ENCODE measurements at places on chromosomes 16 and 17.

GRCh38 chr17:6313835-6314234 lies 121.1 kb downstream of the AIPL1 start:
- DNase-seq, result no peak

- peak; percentile 66 for DNase-seq
Measured at GRCh38 chr16:74439685-74440084, 18.4 kb upstream of the CLEC18B start.

DNA sequence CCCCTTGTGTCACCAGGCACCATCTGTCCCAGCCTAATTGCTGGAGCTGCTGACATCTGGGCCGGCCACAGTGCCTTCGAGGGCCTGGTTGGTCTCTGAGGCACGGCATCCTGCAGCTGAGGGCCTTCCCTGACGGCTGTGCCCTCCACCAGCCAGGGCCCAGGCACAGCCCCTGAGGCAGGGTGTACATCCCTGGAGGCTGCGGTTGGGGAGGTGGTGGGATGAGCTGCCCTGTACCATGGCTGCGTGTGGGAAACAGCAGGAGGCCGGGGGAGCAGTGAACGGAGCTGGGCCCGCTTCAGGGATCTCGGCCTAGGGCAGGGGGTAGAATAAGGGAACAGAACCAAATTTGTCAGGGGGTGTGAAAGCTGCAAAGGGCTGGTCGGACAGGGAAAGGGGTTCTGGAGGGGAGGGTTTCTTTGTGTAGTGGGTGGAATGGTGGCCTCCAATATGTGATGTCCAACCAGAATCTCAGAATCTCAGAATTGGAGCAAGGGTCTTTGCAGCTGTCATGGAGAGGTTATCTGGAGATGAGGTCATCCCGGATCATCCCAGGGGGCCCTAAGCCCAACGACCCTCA lies 10.0 kb upstream of the SLC38A10 start:
- no peak for DNase-seq

DNA sequence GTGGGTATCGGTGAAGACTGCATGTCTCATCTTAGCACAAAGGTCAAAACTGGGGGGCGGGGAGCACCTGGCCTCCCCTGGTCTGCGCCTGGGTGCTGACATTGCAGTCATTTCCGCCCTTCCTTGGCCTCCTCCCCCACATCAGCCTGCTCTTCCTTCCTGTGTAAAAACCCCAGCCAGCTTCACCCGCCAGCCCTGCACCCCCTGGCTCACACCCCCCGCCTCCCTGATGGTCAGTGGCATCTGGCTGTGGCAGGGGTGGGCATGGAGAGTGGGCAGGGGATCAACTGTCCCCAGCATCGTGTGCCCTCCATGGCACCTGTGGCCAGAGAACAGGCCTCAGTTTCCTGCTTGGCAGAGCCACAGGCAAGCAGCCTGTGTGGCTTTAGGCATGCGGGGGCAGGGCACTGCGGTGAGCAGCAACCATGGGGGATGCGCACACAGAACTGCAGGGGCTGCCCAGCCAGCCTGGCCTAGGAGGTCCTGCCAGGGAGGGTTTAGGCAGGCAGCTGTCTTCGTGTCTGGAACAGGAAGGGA lies 26.5 kb upstream of the LASP1NB start:
- DNase-seq, result peak; percentile 89

DNA sequence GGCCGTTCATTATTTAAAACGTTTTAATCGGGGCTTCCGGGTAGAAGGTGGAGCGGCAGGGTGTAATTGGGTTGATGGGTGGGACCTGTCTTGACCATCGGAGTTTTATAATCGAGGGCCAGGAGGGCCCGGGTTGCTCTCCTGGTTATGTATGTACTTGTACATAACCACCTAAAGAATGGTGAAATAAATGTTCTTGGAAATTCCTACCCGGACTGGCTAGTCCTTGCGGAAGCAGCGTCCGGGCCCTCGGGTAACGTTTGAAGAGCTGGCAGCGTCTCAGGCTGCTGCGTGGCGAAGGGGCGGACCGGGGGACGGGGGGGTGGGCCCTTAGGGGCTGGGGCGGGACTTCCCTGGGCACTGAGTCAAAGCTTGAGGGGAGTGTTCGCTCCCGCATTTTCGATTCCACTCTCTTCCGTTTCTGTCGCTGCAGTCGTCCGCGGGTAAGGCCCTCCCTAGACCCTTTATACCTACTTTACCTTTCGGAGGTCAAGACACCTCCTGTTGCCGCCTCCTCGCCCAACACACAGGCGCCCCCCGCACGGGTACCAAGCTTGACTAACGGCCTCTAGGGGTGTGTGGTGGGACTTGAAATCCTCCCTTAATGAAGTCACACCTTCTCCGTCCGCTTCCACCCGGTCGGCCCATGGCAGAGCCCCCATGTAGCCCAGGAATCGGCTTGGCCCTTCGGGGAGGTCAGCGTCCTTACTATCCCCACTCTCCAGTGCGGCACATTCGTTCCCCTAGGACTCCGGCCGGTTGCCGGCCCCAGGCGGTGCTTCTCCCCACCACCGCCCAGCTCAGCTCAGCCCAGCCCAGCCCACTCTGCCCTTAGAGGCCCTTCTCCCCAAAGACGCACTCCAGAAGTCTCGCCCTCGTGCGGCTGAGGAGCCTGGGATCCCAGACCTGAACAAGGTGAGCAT lies at the start of gene TMEM106A:
Gene TMEM106A, plus strand, starts transcription at position 396 of the 923 bp plus-strand sequence. CDS start 1,167 bp downstream, outside the sequence.
- DNase-seq, result peak; percentile 82

- DNase-seq, result no peak
Measured at GRCh38 chr17:77454242-77455095, 313.7 kb downstream of the SEC14L1 start.

DNA sequence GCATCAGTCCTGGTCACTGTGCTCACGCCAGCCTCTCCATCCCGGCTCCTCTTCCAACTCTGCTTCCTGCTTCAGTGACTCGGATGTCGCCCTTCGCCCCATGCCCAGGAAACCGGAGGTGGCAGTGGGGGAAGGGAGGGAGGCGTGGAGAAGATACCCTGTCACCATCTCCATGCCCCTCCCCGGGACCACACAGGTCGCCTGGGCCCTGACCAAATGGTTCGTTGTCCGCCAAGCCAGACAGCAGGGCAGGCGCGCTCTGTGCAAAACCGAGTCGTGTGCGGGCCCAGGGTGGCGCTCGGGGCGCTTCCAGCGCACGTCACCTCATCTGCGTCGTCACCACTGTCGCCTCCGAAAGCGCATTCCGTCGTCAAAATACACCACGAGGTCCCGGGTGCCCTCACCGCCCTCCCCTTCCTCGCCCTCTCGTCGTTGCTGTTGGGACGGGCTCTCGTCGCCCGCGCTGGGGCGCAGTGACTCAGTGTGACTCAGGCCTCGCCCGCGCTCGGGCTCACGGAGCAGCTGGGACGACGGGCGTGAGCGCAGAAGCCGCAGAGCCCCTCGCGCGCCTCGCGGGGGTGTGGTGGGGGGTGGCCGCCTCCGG lies 39.2 kb downstream of the ZNF778 start:
- peak; percentile 87 for DNase-seq

- no peak for DNase-seq
Measured at GRCh38 chr17:38434178-38434665, 6.0 kb downstream of the ARHGAP23 start.

GRCh38 chr17:59620064-59620359 lies 317 bp downstream of the CLTC start:
- no peak for DNase-seq

- no peak for DNase-seq
Measured at GRCh38 chr17:67488161-67488560, 111.1 kb downstream of the PITPNC1 start.

DNA sequence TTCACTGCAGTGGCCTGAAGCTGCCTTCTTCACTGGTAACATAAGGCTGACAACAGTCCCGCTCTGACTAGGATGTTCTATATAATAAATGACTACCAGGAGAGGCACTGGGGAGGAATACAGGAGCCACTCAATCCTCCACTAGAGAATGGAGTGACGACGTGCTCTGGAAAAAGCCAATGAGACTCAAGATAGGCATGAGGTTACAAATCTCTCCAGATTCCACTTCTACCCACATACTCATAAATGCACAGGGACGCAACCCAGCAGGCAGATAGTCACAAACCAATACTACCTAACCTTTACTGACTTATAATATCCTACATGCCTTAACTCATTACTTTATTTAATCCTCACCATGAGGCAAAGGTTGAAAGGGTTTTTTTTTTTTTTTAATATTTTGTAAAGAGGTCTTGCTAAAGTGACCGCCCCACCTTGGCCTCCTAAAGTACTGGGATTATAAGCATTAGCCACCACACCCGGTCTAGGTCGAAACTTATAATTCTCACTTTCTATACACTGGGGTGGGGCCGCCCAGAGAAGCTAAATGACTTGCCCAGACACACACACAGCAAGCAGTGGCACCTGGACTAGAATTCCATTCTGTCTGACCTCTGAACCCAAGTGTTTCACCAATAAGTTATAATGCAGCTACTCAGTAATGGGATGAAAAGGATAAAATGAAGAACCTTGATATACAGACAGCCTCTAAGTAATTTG lies 33.7 kb downstream of the TOM1L2 start:
- no peak for DNase-seq

- peak; percentile 81 for DNase-seq
Measured at GRCh38 chr17:38883592-38884526, 14.0 kb downstream of the LASP1 start.

- DNase-seq, result no peak
Measured at GRCh38 chr17:78425429-78425828, 47.0 kb downstream of the PGS1 start.

GRCh38 chr17:63140255-63140654 lies 174.2 kb downstream of the TANC2 start:
- DNase-seq, result peak; percentile 85

GRCh38 chr17:39186481-39187002 lies 10.9 kb downstream of the CACNB1 start:
- no peak for DNase-seq

- no peak for DNase-seq
Measured at GRCh38 chr17:38743556-38744171, 4.5 kb downstream of the PCGF2 start.

- DNase-seq, result no peak
Measured at GRCh38 chr16:53511403-53512280, 8.6 kb upstream of the AKTIP start.

DNA sequence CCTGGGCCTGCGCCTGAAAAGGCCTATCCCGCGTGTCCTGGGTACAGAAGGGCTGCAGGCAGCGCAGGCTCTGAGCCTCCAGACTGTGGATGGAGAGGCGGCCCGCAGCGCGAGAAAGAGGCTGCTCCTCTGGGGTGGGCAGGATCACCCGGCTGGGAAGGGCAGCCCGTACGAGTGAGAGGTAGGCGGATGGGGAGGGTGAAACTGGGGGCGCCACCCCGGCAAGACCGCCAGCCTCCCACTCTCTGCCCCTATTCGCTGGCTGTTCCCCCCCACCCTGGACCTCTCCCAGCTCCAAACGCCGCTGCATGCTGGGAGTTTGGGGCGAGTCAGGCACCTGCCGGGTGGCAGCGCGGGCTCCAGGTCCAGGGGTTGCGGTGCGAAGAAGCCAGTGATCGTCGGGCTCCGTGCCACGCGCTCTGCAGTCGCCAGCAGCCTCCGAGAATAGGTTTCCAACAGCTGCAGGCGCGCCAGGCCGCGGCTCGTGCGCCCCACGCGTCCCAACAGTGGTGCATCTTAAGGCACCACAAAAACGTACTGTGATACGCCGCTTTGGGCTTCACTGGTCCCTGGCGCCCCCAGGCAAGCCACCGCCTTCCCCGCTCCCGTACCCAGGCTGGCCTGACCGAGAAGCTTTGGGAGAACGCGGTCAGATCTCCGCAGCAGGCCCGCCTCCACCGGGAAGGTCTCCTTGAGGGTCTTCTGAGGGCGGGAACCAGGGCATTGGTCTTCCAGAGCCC lies 1.1 kb downstream of the NOXO1 start:
- DNase-seq, result no peak

GRCh38 chr17:2042390-2042847 lies 597 bp downstream of the OVCA2 start:
- DNase-seq, result no peak

DNA sequence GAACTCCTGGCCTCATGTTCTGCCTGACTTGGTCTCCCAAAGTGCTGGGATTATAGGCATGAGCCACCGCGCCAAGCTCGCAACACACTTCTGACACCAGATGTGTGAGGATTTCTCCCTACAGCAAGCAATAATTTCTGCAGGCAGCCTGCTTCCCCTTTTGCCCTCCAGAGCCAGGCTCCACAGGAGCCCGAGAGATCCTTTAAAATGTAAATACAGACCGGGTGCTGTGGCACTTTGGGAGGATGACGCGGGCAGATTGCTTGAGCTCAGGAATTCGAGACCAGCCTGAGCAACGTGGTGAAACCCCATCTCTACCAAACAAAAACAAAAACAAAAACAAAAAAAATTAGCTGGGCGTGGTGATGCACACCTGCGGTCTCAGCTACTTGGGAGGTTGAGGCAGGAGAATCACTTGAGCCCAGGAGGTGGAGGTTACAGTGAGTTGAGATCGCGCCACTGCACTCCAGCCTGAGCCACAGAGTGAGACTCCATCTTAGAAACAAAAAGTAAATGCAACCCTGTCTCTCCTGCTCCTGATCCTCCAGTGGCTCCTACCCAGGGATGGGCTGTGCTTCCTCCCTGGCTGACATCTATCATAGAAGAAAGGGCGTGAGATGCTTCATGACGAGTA lies 14.7 kb downstream of the C16orf96 start:
- no peak for DNase-seq

GRCh38 chr17:35372846-35373533 lies 431 bp downstream of the SLFN11 start:
- peak; percentile 33 for DNase-seq

DNA sequence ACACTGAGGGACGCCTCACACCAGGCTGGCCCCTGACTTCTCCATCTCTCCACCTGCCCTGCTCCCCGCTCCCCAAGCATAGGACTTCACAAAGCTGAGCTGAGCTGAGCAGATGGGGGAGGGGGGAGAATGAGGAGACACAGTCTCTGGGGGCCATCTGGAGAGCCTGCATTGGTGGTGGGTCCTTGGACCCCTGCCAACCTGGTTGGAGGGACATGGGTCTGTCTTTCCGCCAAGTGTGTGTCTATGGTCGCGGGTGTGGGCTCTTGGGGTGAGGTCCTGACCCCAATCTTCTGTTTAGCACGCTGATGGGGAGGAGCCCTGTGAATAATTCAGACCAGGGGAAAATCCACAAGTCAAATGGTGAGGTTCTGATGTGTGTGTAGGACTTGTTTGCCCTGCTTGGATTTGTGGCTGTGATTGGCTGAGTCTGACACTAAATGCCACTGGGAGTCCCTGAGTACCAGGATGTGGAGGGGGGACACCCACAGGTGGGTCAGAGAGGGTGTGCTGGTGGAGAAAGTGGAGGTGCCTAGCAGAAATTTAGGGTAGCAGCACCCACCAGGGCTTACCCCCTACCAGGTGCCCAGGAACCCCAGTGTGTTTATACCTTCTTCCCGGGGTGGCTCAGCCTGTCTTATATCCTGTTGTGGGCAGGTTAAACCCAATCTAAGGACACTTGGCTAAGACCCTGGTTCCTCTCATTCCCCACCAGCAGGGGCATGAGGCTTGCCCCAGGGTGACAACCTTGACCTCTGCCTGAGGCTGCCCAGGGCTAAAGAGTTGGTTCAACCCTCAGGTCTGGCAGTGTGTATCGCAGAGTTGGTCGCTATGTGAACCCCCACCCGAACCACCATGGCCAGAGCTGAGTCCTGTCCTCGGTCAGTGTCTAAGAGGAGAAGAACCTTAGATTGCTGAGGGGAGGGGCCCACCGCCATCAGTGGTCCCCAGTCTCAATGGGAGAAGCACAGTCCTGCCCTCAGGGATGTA lies 2.1 kb downstream of the FMNL1 start:
- no peak for DNase-seq

GRCh38 chr16:19744670-19745069 lies 26.6 kb downstream of the IQCK start:
- no peak for DNase-seq
